ENCODE measurements at places on chromosomes 3 and 15.
A peak's percentile ranks its signal among the peaks of the same experiment; 100 is the strongest.

GRCh38 chr3:16140116-16140893, 34.2 kb upstream of the GALNT15 start:
- DNase-seq = no peak

DNA sequence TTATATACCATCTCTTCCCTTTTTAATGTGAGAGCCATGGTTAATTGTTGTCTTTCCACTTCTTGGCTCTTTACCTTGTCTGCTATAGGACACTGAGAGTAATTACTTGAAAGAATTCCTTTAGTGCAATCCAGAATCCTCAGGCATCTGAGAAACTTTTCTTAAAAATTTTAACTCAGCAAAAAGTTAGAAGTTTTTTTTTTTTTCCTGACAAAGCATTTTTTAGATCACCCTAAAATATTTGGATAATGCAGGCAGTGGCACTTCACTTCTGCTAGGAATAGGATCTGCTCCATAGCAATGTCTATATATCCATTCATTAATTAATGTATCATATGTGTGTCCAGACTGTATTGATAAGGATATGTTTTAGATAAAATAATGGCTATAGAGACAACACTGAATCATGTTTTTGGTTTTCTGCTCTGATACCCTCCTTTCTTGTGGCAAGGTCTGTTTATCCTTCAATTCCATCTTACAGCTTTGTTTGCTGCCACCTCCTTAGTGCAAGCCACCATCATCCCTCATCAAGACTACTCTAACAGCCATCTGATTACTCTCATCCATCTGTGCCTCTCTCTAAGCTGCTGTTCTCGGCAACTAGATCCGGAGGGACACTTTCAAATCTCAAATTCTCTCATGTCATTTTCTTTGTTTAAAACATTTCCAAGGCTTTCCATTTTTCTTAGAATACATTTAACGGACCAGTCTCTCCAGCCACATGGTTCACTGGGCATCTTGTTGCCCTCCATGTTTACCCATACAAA, 563.5 kb downstream of the EDEM1 start:
- DNase-seq = no peak

DNA sequence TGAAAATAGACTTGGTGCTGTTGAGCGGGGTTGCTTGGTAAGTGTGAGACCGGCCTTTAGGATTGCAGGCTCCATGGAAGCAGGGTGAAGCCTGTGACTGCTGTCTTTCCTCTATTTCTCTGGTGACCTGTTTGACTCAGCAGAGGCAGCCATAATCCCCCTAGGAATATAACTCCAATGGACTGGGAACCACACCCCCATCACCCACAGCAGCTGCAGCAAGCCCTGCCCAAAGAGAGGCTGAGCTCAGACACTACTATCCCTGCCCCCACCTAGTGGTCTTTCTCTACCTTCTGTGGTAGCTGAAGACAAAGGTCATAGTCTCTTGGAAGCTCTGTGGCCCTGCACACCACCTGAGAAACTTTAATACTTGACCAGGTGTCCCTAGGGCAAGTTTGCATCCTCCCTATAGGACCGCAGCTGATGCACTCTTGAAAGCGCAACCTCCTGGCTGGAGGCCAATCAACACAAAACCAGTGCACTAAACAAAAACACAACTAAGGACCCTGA, 133.6 kb upstream of the MRPL3 start:
- peak; percentile 23 for DNase-seq

- no peak for DNase-seq
Measured at GRCh38 chr3:172974969-172975368, 166.1 kb downstream of the SPATA16 start.

DNA sequence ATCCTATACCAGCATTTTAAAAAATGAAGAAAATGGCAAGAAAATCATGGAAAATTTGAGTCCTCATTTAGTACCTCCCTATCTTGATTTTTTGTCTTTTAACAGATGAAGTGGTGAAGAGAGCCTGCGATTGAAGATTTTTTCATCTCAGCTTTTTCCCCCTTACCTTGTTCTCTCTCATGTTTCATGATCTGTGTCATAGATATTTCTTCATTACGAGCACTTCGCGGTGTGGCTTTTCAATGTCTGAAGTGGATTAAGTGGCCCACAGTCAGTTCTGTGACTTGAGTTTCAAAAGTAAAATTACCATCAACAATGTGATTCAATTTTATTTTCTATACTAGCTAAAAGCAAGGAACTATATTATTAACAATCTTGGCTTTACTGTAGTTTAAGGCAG, 147.2 kb downstream of the FNDC3B start:
- no peak for DNase-seq

DNA sequence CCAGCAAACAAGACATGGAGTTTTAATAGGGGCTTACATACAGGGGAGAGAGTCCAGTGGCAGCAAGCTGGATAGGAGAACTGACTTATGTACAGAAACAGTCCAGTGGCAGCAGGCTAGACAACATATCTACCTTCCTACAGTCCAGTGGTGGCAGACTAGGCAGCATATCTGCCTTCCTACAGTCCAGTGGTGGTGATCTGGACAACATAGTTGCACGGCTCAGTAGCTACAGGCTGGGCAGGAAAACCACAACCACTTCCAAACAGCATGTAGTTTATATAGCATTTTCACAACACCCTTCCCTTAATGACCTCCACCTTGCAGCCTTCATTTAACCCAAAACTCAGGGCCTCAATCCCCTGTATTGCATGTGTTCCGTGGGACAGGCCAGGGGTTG, 181.3 kb upstream of the EIF1B start:
- DNase-seq = no peak

GRCh38 chr15:52060501-52060900, 41.5 kb downstream of the MAPK6 start:
- DNase-seq = no peak

- DNase-seq = no peak
Measured at GRCh38 chr3:153809097-153809496, 312.1 kb upstream of the ARHGEF26 start.

GRCh38 chr3:99902091-99902490, 84.4 kb downstream of the CMSS1 start:
- DNase-seq = no peak

DNA sequence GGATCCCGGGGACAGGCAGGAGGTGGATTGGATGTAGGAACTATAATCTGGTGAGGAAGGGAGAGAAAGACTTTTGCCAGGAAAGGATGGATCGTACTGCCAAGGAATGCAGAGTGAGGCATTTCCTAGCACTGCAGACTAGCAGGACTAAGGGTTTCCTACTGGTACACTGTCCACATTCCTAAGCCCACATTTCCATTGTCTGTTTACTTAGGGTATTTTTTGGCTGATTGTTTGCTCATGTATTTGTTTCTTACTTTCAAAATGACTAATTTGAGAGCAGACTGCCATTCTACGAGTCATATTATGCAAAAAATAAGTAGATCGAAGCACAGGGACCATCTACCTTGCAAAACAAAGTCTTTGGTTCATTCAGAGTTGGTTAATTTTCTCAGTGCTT, 1029.5 kb upstream of the NR2F2 start:
- DNase-seq = no peak

DNA sequence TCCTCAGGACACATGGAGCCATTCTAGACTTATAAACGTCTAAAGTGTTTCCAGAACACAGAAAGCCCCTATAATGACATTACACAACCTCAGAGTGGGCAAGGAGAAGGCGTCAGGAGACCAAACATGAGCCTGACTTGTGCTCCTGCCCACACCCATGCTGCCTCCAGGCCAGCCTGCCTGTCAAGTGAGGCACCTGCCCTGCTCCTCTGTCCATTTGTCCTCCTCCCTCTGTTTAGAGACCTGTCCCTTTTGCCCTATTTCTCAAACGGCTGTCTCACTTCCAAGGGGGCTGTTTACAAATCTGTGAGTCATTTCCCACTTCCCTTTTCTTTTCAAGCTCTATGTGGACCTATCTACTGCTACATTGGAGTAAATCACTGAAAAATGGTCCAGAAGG, 21.0 kb downstream of the ZDHHC3 start:
- no peak for DNase-seq

- DNase-seq = no peak
Measured at GRCh38 chr15:85832394-85832793, 37.7 kb upstream of the KLHL25 start.

DNA sequence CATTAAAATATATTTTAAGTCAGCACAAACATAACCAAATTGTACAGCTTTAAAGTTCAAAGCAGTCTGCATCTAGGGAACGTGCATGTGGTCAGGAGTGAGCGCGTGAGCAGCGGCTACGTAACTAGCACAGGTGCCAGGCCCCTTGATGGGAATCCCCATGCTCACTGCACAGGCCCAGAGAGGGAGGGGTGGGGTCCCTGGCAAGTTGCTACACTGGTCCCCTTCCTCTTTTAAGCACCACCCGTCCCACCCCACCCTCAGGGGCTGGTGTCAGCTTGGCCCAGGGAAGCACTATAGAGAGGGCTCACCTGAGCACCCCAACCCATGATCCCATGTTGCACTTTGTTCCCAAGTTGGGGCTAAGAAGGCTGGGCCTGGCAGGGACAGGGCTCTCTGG, 835 bp upstream of the GMPPB start:
- no peak for DNase-seq

GRCh38 chr3:197297002-197297401, 1.4 kb downstream of the DLG1 start:
- no peak for DNase-seq

DNA sequence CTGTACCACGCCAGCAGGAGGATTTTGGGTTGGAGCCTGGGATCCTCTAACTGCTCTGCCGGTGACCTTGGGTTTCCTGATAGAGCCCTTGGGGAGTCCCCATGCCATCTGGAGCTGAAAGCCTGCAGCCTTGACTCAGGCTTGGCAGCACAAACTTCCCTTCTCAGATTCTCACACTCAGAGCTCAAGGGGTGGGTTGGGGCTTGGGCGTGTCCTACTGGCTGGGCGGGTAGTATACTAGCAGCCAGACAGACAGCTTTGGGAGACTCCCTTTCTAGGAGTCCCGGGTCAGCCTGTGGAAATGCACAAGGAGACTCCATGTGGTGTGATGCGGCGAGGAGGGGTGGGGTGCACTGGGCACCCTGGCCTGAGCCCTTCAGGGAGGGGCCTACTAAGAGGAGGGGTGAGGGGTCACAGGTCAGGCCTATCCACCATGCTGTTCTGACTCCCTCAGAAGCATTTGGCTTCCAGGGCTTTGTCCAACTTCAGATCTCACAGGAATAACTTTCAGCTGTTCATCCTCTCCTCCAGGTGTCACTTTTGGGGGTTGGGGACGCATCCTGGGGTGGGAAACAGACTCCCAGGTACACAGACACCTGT, 21.6 kb upstream of the PLXNA1 start:
- no peak for DNase-seq

GRCh38 chr3:157294953-157295352, 135.0 kb upstream of the CCNL1 start:
- DNase-seq = no peak

DNA sequence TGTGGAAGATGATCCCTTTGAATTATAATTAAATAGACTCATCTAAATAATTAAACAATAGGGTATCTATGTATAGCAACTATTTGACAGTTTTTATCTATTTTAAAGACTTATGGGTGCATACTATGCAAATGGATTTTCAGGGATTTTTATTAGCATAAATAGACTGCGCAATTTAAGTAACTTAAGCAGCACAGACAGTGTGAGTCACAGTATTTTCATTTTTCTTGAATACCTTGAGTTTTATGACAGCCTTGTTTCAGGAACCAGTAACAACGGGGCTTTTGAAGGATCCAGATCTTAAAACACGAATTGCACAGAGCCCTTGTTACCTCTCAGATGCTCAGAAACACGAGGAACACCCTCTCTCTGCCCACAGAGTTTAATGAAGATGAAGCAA, 175.5 kb upstream of the CD96 start:
- DNase-seq = no peak

- DNase-seq = no peak
Measured at GRCh38 chr3:13276438-13277195, 143.5 kb downstream of the NUP210 start.

DNA sequence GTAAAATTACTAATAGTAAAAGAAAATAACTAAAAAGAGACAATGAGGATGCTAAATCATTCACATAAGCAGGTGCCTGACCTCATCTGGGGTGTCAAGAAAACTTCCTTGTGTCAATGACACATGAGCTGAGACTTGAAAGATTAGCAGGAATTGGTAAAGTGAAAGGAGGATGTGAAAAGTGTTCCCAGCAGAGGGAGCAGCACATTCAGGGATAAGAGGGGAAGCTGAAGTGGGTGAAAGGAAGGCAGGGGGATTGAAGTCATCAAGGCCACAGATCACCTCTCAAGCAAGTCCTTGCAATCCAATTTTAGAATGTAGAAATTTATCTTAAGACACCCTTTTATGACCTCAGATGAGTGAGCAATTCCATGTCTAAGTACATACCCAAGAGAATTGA, 60.2 kb upstream of the ACP3 start:
- DNase-seq = no peak

- no peak for DNase-seq
Measured at GRCh38 chr3:71578054-71578751, 5.3 kb downstream of the FOXP1 start.

GRCh38 chr3:64379221-64379620, 154.0 kb upstream of the PRICKLE2 start:
- DNase-seq = no peak

DNA sequence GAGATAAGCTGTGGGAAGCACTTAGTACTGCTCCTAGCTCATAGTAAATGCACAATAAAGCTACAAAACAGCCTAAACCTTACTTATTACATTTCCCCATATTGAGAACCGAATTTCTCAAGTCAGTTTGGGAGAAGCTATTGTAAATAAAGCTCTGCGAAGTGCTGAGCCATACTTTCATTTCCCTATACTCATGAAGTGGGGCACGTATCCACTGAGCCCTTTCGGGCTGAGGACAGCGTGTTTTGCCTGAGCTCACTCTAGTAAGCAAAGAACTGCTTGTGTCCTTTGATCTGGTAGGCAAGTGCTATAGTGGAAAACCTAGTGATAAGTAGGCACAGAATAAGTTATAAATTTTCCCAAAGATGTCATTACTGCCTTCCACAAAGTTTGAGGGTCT, 165.0 kb downstream of the RSL24D1 start:
- no peak for DNase-seq

DNA sequence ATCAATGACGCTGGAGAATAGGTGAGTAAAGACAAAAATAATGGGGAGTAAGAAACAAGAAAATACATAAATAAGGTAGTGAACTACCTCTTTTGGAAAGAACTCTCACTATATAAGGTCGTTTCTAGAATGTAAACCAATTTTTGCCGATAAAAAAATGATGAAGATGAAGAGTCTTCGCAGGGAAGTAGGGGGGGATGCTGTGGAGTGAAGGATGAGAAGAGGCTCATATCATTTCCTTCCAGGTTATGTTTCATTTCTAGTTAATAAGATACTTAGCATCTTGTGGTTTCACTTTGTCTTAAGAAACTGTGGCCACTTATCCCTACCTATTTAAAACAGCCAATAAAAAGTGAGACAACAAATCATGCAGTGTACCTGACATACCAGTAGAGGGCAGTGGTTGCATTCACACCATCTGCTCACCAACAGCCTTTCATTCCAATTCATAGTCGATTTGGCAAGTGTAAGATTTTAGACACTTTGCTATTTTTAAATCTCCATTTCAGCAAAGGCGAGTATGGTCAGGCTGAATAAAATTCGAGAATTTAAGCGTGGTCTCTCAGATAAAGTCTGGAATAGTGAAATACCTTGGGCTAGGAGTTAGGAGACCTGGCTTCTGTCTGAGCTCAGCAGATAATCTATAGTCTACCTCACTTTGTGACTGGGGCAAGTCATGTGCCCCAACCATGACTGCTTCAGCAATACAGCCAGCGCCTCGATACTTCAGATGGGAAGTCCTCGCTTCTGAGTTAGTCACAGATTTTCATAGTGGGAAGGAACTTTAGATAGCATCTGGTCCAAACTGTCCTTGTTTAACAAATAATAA, 28.9 kb upstream of the ICE2 start:
- DNase-seq = no peak
